ENCODE measurements at places on chromosomes 4 and X.

DNA sequence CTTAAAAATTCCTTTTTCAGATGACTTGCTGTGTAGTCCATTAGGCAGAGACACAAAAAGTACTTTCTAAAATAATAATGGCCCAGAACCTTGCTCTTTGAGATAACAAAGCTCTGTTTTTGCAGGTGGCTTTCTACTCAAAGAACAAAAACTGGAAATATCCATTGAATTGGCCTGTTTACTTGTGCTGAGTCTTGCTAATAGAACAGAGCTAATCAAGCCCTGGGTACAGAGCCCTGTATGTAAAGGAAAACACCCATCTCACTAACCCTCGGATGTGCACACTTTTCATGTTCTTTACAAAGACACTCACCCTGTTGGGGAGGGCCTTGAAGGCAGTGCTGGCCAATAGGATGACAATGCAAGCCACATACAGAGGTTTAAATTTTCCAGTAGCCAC is 27.0 kb upstream of the LNX1 start:
- DNase-seq: no peak

DNA sequence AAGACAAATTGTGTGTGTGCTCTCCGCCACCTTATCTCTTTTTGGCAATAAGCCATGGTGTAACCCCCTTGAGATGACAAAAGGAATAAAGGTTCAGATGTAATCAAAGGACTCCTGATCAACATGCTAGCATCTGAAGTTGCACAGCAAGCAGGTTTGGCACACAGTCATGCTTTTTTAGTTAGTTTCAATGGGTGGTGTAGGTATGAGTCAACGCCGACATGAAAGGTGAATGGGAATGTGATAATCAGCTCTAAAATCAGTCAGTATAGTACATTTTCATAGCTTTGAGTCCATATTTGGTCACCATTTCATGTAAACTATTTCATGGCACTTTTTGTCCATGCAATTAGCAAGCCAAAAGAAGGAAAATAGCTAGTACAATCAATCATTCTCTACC is 50.4 kb upstream of the ETNPPL start:
- DNase-seq: no peak

DNA sequence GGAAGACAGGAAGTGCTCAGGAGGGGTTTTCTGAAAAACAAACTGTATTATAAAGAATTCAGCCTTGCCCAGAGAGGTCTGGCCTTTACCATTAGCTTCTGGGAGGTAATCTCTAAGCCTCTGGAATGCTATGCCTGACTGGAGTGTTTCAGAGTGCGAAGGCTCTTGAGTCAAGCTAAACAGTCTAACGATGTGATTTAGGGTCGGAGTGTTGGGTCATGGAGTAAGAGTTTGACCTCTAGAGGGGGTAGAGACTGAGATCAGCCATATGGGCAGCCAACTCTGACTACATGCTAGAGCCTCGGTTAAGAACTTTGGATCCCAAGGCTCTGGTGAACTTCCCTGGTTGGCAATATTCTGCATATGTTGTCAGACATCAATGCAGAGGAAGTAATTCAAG is 15.0 kb downstream of the BOD1L1 start:
- DNase-seq: no peak

GRCh38 chrX:110250847-110251246 is 67.0 kb downstream of the AMMECR1 start:
- no peak for DNase-seq

DNA sequence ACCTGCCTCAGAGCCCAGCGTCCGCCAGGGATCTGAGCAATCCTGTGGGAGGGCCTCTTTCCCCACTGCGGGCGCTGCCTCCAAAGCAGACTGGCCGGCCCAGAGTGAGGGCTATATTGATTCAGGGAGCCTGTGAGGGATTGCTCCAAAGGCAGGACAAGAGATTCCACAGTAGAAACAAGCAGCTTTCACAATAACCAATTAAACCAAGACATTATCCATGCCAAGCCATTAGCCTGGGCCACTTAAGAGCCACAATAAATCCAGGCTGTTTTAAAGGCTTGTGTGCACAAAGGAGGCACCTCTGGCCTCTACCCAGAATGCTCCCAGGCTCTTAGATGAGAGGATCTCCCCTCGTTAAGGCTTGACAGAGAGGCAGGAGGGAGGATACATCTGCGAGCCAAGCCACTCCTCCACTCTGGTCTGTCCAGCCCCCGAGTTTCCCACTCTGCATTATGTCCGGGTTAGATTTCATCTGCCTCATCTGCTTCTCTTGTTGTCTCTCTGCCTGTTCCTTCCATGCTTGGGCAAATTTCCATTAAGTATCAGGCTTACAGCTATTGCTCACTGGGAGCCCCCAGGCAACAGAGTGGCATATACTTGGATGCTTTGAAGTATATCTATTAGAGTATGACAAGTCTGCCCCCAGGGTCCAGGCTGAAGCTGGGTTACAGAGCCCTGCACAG is 357.9 kb downstream of the UNC5C start:
- no peak for DNase-seq

DNA sequence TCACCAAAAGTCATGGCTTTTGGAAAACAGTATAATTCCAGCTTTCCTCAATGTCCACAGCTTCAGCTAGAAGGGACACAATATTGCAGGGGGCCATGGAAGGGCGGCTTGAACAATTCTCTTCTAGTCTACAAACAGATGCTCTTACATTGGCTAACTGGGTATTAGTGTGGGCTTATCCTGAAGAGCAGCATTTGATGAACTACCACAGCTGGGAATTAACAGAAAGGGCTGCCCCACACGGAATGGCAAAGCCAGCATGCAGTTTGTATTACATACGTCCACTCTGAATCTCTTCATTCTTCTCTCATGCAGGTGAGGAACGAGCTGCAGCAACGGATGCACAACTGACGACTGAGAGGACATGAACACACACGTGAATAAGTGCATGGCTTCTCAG is 13.0 kb upstream of the PDCL2 start:
- DNase-seq: no peak

DNA sequence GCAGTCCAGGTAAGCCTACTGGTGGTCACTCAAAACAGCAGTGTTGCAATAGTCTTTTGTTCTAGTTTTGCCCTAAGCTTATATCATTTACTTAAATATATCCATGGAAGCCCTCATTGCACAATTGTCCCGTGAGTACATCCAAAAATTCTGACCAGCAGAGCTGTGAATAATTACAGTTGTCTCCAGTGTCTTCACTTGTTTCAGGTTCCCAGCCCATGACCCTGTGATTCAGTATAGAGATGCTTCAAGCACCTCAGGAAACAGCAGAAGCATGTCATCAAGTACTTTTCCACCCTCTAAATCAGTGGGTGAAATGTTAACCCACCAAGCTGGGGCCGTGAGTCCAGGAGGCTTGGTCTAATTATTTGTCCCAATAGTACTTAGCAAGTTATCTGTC is 214.9 kb upstream of the RPS6KA3 start:
- no peak for DNase-seq

DNA sequence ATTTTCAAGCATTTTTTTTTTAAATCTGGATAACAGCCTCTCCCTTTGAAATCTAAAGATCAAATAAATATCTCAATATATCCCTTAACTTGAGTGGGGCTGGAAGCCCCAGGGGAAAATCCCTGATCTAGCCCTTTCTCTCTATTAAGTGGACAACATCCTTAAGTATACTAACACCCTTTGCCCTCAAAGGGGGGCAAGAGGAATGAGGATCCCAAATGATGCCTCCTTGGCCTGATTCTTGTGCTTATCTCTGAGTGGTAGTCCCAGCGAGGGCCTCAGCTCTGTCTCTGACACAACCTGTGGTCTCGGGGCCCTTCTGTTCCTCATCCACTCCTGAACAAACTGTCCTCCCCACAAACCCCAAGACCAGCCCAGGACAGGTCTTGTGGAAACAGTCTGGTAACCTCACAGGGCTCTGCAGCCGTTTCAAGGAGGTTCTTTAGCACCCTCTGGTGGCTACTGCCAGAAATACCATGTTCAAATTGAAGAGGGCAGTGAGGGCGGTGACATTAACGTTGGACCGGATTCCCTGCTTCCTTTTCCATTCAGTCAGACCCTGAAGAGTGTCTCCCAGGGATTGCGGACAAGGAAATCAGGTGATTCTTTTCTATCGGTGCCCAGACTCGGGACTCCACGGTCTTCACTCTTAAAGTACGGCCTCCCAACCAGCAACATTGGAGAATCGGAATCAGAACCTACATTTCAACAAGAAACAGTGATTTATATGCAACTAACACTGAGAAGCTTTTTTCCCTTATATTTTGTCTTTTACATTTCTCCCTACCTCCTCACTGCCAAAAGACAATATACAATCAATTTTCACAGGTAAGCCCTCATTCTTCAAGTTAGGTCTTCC is 13.0 kb downstream of the CXCL13 start:
- DNase-seq: peak; percentile 41

- no peak for DNase-seq
These were observed 48.4 kb upstream of the MAP3K15 start for GRCh38 chrX:19563746-19564145.
